ENCODE measurements at places on chromosomes 4 and X. TPM values are rescaled to one million over a fixed set of nuclear protein-coding genes. Genes with fewer than 3 reads are reported as not detected.
A peak's percentile ranks its signal among the peaks of the same experiment; 100 is the strongest.

ATOH1 gene
- not detected for total RNA-seq

RTL3 gene
- not detected for total RNA-seq

GRCh38 chr4:4752025-4752424, 107.4 kb upstream of the MSX1 start:
- DNase-seq, result peak; percentile 39

GRCh38 chrX:133097031-133097430, at the start of gene USP26:
Gene USP26, minus strand, starts transcription at chrX:133097109. Its CDS starts 68,889 bp downstream, at chrX:133028220.
- no peak for DNase-seq

GRCh38 chr4:188934320-188934962, 795.2 kb downstream of the TRIML1 start:
- DNase-seq, result peak; percentile 86

DNA sequence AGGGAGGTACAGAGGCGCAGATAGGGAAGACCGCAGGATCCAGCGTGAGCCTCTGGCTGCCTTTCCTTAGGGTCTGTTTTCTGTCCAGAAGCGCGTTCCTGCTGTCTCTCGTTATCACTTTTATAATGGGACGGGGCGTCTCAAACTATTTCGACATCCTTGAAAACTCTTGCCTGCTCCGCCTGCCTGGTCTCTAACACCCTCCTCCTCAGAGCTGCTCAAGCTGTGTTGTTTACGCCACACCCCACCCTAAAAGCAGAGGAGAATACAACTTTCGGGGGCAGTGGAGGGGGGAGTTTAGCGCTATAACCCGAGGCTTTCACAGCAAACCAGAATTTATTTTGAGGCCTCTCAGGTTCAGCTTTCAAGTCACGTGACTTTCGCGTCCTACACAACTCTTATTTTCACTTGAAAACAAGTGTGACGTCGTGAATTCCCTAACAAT, 646 bp upstream of the FAM3A start:
- DNase-seq, result peak; percentile 6

DNA sequence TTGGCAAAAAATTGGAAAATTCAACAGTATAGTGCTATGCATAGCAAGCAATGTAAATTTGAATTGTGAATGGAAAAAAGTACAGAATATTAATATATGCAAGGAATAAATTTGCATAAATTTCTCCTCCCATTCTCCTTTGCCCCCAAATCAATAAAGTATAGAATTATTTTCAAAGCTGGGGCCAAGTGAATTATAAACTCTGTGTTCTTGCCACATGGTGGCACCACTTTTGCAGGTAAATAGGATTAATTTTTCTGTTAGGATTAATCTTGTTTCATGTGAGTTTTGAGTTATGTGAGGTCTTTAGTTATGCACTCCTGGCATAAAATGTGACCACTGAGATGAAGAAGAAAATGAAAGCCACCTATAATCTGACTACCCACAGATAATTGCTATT, 19.9 kb downstream of the COPS4 start:
- DNase-seq, result peak; percentile 20

DNA sequence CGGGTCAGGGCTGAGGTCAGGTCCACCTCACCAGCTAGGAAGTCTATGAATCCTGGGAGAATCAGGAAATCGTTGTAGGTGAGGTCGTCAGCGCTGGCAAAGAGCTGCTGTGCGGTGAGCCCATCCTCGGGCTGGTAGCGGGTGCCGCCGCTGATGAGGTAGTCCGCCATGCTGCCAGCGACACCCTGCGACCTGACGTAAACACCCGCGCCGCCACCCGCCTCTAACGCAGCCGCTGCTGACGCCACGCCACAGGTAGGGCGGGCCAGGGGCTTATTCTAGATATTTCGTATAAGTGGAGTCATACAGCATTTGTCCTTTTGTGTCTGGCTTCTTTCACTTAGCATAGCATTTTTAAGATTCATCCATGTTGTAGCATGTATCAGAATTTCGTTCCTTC, 220.2 kb upstream of the ATP6AP2 start:
- DNase-seq, result no peak

DNA sequence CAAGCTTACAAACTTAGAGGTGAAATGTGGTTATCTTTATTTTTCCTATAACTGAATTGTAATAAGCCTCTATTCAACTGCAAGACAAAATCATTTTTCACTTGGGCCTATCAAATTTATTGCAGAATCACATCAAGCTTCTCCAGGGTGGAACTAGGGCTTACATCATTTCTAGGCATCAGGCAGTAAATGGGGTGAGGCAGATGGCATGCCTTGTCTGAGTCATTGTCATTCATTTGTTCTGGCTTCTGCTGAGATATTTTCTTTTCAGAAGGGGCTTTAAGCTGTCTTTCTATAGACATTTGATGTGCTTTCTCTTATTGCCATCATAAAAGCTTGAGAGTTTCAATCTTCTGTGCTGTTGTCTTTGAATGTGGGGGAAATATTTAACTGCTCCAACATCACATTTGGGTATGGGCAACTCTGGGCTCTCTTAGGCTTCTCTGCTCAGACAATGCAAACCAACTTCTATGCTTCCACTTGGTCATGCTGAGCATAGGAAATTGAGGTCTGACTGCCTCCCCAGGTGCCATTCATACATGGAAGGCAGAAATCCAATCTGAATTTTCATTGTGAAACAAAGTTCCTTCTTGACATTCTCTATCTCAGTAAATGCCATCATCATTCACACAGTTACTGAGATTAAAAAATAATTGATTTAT, 225.8 kb upstream of the GIMD1 start:
- peak; percentile 74 for DNase-seq

DNA sequence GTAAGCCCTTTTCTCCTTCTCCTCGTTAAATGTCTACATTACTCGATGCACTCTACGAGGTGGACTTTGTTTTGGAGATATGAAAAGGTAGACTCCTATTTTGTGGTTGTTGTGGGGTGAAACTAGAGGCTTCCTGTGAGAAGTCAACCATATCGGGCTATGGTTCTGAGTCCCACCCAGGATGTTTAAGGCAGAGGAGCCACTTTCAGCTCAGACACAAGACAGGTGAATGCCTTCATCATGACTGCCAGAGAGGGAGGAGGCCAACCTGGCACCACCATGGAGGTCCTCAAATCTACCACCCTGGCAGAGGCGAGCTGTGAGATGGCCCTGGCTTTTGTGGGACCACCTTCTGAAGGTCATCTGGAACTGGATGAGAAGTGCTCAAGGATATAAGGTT, 154.4 kb upstream of the KLF3 start:
- no peak for DNase-seq
